NCI-H2171 (cell line): ENCODE measurements at places on chromosomes 2 and 18.

- DNase-seq: no peak
Measured at GRCh38 chr2:224523626-224524577, 61.3 kb downstream of the CUL3 start.

DNA sequence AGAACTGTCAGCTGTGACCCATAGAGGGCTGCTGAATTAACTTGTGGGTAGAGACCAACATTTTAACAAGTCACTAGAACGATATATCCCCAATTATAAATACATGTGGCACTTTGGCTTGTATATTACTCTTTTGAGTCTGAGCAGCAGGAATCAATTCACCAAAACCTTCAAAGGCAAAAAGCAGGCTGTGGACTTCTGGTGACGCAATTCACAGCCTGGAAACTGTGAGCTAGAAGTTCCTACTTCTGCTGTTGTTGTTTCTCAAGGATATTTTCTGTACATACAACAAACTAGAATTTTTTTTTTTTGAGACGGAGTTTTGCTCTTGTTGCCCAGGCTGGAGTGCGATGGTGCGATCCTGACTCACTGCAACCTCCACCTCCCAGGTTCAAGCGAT lies 37.3 kb downstream of the PTCD3 start:
- no peak for DNase-seq

- DNase-seq: peak; percentile 27
Measured at GRCh38 chr2:23926290-23926749, 603 bp downstream of the ATAD2B start.

GRCh38 chr18:10169814-10170213 lies 256.0 kb downstream of the VAPA start:
- DNase-seq: no peak

DNA sequence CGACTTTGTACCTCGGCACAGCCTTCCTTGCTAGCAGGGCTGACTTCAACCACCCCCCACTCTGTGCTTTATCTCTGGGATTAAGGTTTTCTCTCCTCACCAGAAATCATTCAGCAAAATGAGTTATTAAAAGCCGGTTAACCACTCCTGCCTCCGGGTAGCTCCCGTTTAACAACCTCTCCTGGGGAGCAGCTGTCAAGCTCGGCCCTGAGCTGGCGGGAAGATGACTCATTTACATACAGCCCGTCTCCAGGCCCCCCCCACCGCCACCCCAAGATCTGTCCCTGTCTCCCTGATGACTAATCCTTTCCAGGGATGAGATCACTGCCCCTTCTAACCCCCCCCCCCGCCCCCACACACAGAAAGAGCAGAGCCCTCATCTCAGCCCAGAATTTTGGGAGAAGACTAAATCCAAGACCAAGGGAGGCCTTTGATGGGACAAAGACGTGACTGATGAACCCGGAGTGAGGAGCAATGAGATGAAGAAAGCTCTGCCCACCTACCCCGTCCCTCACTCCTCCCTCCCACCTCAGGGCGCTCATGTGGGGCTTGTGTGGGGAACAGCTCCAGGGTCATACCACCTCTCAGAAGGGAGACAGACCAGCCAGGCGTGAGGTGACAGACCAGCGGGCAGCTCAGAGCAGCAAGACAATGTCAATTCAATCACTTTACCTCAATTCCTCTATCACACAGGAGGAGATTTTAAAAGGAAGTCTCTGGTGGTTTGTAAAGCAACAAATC lies 131.4 kb downstream of the MSH2 start:
- peak; percentile 3 for DNase-seq

DNA sequence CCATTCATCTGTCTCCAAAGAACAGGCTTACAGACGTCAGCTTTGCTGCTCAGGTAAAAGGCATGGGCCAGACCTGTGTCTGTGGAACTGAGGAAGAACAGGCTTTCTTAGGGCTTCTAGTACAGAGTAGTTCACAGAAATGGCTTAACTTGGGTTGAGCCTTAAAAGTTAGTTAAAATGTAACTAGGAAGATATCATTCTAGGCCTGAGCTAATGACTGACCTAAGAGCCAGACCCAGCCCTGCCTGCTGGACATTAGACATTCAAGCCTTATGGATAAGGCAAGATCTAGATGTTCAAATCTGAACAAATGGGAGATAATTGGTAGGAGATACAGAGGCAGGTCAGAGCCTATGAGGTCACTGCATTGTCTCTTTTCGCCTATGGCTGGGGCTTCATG lies 73.9 kb upstream of the SLC14A2 start:
- DNase-seq: no peak

DNA sequence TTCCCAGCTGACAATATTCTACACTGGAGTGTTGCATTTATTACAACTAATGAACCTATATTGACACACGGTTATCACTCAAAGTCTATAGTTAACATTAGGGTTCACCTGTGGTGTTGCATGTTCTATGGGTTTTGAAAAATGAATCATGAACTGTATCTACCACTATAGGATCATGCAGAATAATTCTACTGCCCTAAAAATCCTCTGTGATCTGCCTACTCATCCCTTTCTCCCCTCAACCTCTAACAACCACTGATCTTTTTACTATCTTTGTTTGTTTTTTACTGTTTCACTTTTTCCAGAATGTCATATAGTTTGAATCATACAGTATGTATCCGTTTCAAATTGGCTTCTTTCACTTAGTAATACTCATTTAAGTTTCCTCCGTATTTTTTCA lies 47.6 kb upstream of the TCF7L1 start:
- DNase-seq: no peak

DNA sequence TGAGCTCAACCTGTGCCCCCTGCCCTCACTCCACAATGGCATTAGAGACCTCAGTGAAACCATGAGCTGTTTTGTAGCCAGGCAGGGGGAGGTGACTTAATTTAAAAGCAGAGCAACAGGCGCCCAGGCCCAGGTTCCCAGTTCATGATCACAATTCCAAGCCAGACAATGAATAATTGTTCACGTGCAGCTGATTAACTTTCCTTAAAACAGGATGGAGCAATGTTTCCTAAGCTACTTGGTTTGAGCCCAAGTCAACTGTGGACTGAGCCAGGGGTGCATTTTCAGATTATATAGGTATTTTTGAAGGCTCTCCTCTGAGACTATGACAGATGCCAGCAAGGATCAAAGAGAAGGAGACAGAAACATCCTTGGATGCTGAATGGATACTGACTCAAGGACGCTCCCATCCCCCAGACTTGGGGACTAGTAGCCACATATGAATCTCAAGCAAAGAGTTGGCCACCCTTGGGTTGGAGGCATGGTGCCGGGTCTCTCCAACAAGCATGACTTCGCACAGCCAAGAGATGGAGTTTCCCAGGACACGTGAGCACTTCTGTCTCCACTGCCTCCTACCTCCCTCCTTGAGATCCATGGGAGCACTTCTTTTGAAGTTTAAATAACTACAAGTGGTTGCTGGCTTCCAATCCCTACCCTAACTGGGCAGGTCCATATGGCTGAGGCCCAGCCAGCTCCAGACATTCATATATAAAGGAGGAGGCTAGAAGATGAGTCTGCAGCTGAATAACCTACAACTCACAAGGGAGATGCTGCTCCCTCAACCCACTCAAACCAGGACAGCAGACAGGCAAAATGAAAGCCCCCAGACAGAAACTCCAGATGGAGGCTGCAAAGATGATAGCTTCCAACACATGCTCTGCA lies 12.7 kb downstream of the SMAD7 start:
- DNase-seq: no peak

- no peak for DNase-seq
Measured at GRCh38 chr18:62170857-62171256, 16.0 kb downstream of the PIGN start.

- no peak for DNase-seq
Measured at GRCh38 chr2:53941749-53942148, 29.0 kb downstream of the PSME4 start.

DNA sequence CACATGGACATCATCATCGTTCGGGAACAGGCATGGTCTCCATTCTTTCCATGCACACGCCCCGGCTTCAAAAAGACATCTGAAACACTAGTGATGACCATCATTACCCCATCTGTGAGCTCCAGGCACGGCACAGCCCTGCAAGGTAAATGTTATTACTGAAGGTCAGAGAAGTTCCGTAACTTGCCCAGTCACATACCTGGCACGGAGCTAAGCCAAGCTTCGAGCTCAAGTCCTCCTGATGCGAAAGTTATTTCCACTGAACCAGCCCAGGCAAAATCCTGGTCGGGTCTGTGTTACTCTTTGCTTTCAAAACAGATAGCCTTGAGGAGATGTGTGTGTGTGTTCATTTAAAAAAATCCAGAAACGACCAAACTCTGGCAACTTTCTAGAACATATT lies 22.8 kb downstream of the FHL2 start:
- no peak for DNase-seq

GRCh38 chr2:241577413-241578122 lies 19.0 kb downstream of the BOK start:
- DNase-seq: no peak

DNA sequence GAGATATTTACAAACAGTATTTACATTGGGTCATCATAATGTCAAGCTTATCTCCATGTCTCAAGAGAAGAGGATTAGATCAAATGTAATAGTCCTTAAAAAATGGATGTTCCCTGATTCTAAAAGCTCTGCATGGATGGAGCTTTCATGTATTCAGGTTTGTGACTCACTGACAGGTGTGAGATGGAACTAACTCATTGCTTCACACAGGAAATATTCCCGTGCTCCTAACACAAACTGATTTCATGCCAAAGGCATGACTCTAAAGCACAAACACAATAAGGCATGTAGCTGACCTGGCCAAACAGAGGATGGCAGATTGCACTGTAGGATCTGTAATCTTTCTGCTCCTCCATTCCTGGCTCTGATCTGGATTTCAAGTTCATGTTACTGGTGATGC lies 110.0 kb downstream of the ALK start:
- no peak for DNase-seq

GRCh38 chr18:1232867-1233266 lies 328.2 kb downstream of the ADCYAP1 start:
- DNase-seq: no peak

DNA sequence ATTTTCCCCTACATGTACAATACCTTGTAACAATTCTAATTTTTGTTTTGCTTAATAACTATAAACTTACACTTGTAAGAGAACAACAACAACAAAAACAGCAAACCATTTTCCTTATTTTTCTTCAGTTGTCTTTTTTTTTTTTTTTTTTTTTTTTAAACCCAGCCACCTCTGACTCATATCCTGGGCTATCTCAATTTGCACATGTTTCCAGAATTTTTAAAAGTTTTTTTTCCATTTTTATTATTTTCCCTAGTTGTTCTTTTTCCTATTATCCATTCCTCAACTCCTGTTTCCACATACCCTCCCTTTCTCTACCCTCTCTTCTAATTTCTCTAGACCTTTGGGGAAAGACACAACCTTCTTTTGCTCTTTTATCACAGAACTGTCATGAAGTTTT lies 112.5 kb downstream of the EFEMP1 start:
- no peak for DNase-seq

- no peak for DNase-seq
Measured at GRCh38 chr2:237889016-237889415, 29.6 kb downstream of the RAMP1 start.

DNA sequence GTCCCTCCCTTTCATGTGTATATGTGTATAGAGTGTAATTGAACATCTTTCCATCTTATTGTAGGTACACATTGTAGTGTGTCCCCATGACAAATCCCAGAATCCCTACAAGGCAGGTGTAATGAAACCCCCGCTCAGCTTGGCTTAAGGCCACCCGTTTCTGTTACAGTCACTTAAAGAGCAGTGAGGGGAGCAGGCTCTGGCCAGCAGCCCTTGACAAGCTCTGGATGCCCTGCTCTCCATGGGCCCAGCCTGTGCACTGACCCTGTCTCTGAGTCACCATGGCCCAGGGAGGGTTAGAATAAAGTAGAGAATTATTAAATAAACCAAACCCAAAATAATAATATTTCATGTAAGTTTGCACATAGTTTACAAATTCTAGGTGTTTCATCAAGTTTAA lies 17.2 kb upstream of the MAL start:
- no peak for DNase-seq

- no peak for DNase-seq
Measured at GRCh38 chr2:10170256-10170655, 47.7 kb downstream of the RRM2 start.

DNA sequence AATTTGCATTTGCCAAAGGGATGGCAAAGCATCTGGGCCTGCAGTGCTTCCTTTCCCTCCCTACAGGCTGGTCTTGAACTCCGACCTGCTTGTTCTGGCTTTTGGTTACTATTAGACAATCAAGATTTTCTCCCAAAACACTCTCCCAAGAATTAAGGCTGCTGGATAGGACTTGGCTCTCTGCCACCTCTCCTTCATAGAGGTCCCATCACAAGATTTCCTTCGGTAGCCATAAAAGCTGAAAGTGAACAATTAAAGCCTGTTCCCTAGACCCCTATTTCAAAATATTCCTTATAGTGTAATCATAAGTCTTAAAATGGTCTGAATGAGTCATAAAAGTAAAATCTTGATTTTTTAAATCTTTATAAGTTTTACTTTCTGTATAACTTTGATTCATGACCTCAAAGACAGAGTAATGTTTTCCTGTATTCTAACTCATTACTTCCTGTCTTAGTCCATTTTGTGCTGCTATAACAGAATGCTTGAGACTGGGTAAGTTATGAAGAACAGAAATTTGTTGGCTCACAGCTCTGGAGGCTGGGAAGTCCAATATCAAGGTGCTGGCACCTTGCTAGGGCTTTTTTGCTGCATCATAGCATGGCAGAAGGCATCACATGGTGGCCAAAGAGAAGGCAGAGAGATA lies 37.8 kb upstream of the TNP1 start:
- DNase-seq: no peak

DNA sequence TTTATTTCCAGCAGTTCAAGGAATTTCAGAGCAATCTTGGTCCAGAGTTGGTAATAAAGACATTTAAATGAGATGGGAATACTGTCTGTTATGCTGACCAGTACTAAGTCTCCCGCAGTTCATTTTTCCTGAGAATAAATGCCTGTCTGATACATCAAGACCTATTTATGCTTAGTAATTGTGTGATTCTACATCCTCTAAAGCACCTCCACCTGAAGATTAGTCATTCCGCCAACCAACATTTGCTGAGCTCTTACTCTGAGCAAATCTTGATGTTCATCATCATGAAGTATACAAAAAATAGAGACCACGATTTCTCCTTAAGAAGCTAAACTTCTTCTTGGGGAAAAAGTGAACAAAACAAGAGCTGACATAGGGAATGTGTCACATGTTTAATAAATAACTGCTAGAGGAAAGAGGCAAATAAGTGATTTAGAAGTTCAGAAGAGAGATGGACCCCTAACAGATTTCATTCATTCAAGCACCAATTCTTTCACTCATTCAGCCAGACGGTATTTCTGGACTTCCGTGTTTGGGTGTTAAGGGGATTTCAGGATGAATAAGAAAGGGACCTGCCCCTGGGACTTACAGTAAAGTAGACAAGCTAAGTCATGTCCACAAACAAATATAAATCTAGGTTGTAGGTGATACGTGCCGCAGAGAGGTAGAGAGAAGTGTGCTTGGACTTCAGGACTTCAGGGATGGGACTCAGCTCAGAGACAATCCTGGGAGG lies 34.2 kb upstream of the PPP4R1 start:
- DNase-seq: no peak

- no peak for DNase-seq
Measured at GRCh38 chr18:32548688-32549087, 78.0 kb upstream of the GAREM1 start.

GRCh38 chr2:216768908-216769411 lies 73.6 kb upstream of the IGFBP5 start:
- DNase-seq: no peak
